ENCODE measurements at places on chromosomes 12 and 14.

- DNase-seq, result no peak
These were observed 34.2 kb upstream of the TUBA1A start for GRCh38 chr12:49223122-49223521.

- no peak for DNase-seq
These were observed 38.3 kb upstream of the LTA4H start for GRCh38 chr12:96073346-96074330.

GRCh38 chr12:106249411-106250135 is 1.8 kb upstream of the CKAP4 start:
- no peak for DNase-seq

DNA sequence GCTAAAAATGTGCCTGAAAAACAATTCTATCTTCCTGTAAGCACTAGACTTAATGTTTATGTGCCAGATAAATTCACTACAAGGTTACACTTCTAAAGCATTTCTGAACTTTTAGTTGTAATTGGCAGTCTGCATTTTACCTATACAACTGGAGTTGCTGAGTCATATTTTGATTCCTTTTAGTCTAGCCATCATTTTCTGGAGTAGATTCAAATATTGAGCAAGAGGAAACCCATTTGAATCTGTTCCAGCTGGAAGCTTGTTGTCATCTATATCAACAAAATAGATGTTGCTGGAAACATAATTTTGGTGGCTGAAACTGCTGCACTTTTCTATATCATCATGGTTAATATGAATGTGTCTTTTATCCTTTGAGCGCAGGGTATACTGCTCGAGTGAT is 122.2 kb upstream of the CCDC175 start:
- no peak for DNase-seq

- peak; percentile 21 for DNase-seq
These were observed 40.9 kb downstream of the CCDC85C start for GRCh38 chr14:99562856-99563748.

- no peak for DNase-seq
These were observed 35.1 kb downstream of the ST8SIA1 start for GRCh38 chr12:22299294-22299912.

- DNase-seq, result no peak
These were observed 157.8 kb upstream of the PKP2 start for GRCh38 chr12:33054371-33054770.

- no peak for DNase-seq
These were observed 153.4 kb downstream of the EFCAB11 start for GRCh38 chr14:89801136-89801535.

- DNase-seq, result no peak
These were observed 134.2 kb downstream of the HMGA2 start for GRCh38 chr12:65958456-65958855.

DNA sequence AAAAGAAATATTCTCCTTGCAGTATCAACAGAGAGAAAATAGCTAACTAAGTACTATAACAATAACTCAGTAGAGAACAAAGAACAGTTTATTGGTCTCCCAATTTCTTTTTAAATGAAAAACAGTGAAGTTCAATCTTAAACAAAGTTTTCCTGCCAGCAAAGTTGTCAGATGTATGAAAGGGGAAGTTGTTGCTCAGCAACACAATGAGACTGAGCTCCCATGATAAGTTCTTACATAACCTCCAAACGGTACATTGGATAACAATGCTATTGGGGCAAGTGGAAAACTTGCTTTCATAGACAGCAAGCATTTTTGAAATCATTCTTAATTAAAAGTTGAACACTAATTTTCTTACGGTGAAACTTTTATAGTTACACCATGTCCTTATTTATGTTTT is 94.9 kb downstream of the ALG10B start:
- no peak for DNase-seq

- DNase-seq, result no peak
These were observed 448.4 kb downstream of the MDGA2 start for GRCh38 chr14:47226877-47227520.

DNA sequence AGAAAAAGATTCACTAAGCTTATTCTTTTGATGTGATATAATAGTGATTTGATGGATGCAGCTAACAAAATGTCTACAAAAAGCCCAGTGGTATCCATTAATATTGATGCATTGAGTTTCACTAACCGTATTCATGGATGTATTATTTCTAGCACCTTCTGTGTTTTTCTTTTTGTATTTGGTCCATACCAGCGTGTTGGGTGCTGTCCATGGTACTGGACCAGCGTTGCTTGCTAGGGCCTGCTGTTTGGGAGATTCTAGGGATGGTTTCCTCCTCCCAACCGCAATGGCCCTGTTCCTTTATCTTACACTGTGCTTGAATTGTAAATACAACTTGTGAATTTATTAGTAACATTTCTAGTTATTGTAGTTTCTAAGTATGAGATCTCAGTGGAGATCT is 31.7 kb downstream of the ANO4 start:
- no peak for DNase-seq

DNA sequence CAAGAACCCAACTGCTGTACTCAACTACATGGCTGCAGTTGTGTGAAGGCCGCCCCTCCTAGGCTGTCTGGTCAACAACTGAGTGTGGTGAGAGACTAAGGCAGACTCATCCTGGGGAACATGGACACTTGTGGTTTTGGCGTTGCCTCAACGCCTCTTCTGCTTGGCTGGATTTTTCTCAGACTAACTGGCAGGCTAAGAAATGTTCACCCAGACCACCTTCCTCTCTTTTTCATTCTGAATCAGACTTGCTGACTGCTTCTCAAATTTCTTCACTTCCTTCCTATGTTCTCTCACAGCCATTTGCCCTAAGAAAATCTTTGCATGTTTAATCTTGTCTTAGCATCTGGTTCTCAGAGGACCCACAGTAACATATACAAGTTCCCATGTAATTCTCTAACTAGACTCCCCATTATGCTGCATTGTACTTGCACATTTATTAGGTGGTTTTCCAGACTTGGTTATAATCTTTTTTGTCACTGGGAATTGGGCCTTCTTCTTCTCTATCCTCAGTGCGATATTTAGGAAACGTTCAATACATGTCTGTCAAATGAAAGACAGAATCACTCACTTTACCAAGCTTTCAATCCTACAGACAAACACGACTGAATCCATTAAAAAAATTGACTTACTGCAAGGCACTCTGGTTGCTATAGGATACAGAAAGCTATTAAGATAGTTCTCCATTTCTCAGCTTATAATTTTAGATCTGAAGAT is 327.6 kb downstream of the CCER1 start:
- DNase-seq, result no peak

- DNase-seq, result no peak
These were observed 126.1 kb downstream of the GCH1 start for GRCh38 chr14:54776361-54777001.

DNA sequence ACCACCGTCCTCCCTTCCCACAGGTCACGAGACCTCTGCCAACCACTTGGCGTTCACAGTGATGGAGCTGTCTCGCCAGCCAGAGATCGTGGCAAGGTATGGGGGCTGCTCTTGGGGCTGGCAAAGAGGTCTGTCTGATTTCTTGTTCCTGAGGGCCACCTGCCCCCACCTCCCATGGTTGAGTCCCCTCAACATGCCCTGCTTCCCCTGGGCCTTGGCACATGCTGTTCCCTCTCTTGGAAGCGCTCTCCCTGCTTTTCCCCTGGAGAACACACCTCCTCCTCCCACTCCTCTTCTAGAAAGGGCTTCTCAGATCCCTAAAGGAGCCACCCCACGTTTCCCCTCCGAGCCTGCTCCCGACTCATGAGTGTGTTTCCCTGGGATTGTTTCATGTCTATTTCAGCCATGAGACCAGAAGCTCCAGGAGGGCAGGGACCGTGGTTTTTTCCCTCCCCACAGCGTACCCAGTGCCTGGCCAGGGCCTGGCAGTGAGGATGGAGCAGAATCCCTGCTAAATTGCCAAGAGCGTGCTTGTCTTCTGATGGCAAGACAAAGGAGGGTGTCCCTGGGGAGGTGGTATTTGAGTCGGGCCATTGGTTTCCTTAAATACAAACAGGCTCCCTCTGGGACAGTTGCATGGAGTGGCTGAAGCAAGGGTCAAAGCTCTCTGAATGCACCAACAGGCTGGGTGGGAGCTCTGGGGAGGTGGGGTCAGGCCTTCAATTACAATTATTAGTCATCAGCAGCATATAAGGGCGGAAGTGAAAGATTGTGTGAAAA is 34.1 kb downstream of the CYP46A1 start:
- no peak for DNase-seq

DNA sequence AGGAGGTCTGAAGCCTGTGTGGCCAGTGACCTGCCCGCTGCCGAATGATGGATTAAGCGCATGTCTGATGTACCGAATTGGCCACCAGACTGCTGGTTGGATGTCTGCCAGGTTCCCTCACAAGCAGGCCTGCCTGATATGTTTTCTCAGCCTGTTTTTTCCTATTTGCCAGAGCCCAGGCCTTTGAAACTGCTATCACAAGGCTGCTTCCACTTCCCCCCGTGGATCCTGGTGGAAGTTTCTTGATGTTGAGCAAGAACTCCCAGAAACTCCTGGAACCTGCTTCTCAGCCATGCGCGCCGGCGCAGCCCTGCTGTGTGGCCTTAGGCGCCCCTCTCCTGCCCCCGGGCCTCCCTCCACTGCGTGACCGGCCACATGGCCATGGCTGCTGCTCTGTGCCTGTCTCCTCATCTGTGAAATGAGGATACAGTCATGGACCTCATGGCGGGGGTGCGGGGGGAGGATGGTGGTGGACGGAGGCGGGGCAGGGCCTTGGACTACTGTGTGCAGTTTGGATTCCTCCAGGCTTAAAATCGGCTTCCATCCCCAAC is 56.6 kb downstream of the CALM1 start:
- DNase-seq, result no peak

DNA sequence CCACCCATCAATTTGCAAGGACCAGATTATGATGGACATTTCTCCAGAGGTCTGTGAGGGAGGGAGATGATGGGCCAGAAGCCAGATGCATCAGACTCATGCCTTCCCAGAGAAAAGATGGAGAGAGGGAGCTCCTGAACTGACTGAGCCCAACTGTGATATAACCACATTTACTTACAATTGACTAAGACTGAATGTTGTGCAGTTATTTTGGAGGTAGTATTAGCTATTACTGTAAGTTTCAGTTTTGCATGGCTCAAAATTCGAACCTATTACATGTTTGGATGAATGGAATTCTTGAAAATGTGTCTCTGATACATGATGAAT is 211.1 kb upstream of the SFSWAP start:
- no peak for DNase-seq
